ENCODE measurements at places on chromosomes 4 and X.

- no peak for DNase-seq
These were observed 1.1 kb downstream of the CT47C1 start for GRCh38 chrX:119073911-119074310.

- no peak for DNase-seq
These were observed 180.2 kb upstream of the TET2 start for GRCh38 chr4:104966349-104967033.

GRCh38 chr4:126341927-126342326 lies 1027.2 kb downstream of the FAT4 start:
- no peak for DNase-seq

- no peak for DNase-seq
These were observed 154.1 kb downstream of the NLGN4X start for GRCh38 chrX:6074532-6074931.
